Neural progenitor cell (in vitro differentiated cells): ENCODE measurements at places on chromosomes 16 and 17. TPM values are rescaled to one million over a fixed set of nuclear protein-coding genes. Genes with fewer than 3 reads are reported as not detected.

GRCh38 chr17:4735876-4736651, 3.6 kb upstream of the ZMYND15 start:
- no peak for DNase-seq

- DNase-seq = peak; percentile 80
Observed at GRCh38 chr16:67528222-67528869, at the start of gene RIPOR1. TSS of gene RIPOR1 (plus strand) at chr16:67528829. CDS start at chr16:67538447, 9,618 bp downstream.

DNA sequence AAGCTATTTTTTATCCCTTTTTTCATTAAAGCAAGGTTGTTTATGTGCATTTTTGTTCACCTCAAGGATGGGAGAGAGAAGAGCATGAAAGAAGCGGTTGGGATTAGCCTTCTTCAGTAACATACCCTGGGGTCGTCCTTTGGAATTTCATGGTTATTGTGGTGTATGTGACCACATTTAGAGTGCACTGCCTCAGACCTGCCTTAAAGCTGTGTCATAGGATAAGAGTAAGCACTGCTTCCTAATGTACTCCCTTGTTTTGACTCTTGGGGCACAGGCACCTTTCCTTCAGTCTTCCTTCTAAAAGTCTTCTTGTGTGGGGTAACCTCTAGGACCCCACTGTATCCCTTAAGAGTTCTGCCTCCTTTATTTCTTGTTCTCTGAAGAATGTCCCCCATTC, 28.9 kb downstream of the TNRC6A start:
- no peak for DNase-seq

GRCh38 chr17:76929601-76930000, 61.4 kb downstream of the MGAT5B start:
- no peak for DNase-seq

DNA sequence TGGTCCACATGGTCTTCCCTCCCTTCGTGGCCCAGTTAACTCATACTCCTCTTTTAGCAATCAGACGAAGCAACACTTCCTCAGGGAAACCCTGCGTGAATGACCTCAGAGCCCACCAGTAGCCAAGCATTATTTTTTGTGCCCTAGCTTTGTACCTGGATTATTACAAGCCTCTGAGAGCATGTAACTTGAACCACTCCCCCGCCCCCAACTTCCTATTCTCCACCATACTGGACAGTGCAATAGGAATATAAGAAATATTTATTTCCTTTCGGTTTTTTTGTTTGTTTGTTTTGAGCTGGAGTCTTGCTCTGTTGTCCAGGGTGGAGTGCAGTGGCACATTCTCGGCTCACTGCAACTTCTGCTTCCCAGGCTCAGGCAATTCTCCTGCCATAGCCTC, 2.9 kb downstream of the CPPED1 start:
- DNase-seq = no peak

TOX3 gene
- total RNA-seq = 44.2 and 48.1 TPM in 2 replicates

ZG16 gene
- total RNA-seq = not detected in 2 replicates

KRTAP2-1 gene
- not detected in 2 replicates for total RNA-seq

SLC13A5 gene
- total RNA-seq = 0.31 TPM in 1 of 2 replicates, not detected in the other

OR3A1 gene
- total RNA-seq = not detected in 2 replicates
